Activated CD4-positive, alpha-beta T cell treated with anti-CD3 and anti-CD28 coated beads for 36 hours (primary cell): ENCODE measurements at places on chromosomes 2 and 18. TPM values are rescaled to one million over a fixed set of nuclear protein-coding genes. Genes with fewer than 3 reads are reported as not detected.

DNA sequence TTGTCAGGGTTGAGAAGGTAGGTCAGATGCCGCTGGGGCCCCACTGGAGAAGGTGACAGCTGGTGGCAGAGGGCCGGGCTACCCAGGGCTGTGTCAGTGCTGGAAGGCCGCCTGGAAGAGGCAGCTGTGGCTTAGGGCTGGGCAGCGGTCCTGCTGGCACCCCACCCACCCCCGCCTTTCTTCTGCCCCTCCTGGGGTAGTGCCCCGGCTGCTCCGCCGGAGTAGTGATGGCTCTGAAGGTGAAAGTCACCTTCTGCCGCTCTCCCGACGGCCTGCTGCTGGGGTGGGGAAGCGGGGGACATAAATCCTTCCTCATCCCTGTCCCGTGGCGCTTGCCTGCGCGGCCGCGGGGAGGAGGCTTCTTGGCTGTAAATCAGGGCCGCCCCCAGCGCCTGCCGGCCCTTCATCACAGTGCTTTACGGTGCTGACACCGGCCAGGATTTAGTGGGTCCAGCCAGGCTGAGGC is 332.2 kb downstream of the DYSF start:
- H3K27ac ChIP-seq: no peak overlapping the region
- DNase-seq: no peak
- H3K4me3 ChIP-seq: no peak overlapping the region
- no peaks in the 10 kb centered on the region for H3K4me1 ChIP-seq
- H3K27me3 ChIP-seq: peaks cover 10% of the 10 kb centered on the region

GRCh38 chr2:1784087-1784486 is 39.8 kb upstream of the PXDN start:
- DNase-seq: no peak
- H3K4me1 ChIP-seq: no peaks in the 10 kb centered on the region
- no peak overlapping the region for H3K27ac ChIP-seq
- H3K27me3 ChIP-seq: peaks cover 3% of the 10 kb centered on the region

Gene KLHL29
- total RNA-seq: 1.7 TPM

Gene KCNIP3
- total RNA-seq: not detected

Gene FHOD3
- not detected for total RNA-seq
